Effector memory CD8-positive, alpha-beta T cell (primary cell): ENCODE measurements at places on chromosomes 1 and 21.

DNA sequence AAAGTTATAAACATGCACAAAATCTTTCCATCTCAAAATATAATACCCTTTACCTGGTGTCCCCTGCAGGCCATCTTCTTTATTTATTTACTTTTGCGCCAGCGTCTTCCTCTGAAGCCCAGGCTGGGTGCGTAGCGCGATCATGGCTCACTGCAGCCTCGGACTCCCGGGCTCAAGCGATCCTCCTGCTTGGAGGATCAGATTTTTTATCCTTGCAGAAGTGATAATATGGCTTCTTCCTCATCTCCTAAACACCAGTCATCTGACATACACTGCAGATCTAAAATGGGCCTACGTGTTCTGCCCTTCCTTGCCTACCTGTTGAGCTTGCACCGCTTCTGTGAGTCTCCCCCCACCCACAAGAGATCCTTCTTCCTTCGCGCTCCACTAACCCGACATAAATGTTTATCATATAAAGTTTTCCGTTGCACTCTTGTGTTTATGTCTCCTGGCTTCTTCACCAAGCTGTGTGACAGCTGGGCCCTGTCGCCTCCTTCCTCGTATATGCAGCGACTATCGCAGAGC is 506 bp upstream of the SRP9 start:
- H3K27ac ChIP-seq: no peak overlapping the region
- no peak overlapping the region for H3K4me3 ChIP-seq
- peaks cover 11% of the 10 kb centered on the region for H3K36me3 ChIP-seq
- no peaks in the 10 kb centered on the region for H3K27me3 ChIP-seq

DNA sequence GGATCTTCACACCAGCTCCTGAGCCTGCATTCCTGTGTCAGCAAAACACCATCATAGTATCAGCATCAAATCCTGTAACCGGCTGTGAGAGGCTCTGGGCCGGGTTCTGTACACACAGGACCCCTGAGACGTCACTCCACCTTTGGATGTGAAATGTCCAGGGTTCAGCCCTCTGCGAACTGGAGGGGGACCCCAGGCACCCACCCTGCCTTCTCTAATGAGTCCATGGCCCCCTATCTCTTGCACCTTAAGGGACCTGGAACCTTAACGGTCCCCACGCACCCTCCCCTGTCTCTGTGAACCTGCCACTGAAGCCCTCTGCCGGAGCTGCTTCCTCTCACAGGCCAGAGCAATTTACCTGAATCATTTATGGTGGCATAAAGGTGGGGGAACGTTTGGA is 257.8 kb downstream of the NPHP4 start:
- DNase-seq: no peak
- no peak overlapping the region for H3K27ac ChIP-seq
- peaks cover 15% of the 10 kb centered on the region for H3K27me3 ChIP-seq
- no peaks in the 10 kb centered on the region for H3K36me3 ChIP-seq

- no peak overlapping the region for H3K27ac ChIP-seq
- DNase-seq: no peak
- H3K4me3 ChIP-seq: no peak overlapping the region
- peaks cover 8% of the 10 kb centered on the region for H3K36me3 ChIP-seq
- H3K27me3 ChIP-seq: peaks cover 62% of the 10 kb centered on the region
- H3K4me1 ChIP-seq: peaks cover 11% of the 10 kb centered on the region
Observed at GRCh38 chr1:156682166-156682890, 5.1 kb upstream of the NES start.

GRCh38 chr1:85224295-85224694 is 23.5 kb upstream of the SYDE2 start:
- no peaks in the 10 kb centered on the region for H3K36me3 ChIP-seq
- DNase-seq: no peak
- H3K27ac ChIP-seq: no peak overlapping the region
- no peaks in the 10 kb centered on the region for H3K4me1 ChIP-seq

DNA sequence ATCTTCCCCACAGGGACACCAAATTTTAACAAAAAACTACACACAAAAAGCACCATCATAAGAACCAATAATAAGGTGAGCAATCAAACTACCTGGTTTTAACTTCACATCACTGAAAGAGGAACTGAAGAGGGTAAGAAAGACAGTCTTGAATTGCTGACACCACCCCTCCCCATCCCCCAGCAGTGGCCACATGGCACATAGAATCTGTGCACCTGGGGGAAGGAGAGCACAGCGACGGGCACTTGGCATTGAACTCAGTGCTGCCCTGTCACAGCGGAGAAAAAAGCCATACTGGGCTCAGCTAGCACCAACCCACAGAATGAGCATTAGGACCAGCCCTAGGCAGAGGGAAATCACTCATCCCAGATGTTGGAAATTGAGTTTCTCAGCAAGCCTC is 640.0 kb upstream of the ADGRL2 start:
- H3K27me3 ChIP-seq: no peaks in the 10 kb centered on the region
- no peaks in the 10 kb centered on the region for H3K4me1 ChIP-seq
- H3K27ac ChIP-seq: no peak overlapping the region
- no peaks in the 10 kb centered on the region for H3K36me3 ChIP-seq

GRCh38 chr1:186655876-186656275 is 24.3 kb downstream of the PTGS2 start:
- no peaks in the 10 kb centered on the region for H3K4me1 ChIP-seq
- no peaks in the 10 kb centered on the region for H3K36me3 ChIP-seq
- H3K27ac ChIP-seq: no peak overlapping the region
- no peak for DNase-seq

DNA sequence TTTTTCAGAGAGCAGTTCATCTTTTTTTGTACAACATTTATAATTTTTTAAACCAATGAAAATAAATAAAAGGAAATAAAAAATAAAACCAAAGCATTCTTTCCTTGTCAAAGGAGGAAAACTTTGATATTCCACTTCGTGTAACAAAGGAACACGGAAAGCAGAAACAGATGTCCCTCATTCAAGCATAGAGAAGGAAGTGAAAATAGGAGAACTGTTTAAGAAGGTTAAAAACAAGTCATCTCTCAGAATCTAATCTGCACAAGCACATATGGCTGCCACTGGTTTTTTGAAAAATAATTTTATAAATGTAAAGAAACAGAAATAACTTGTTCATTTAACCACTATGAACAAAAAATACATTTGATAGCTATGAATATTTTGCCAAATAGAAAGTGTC is 35.9 kb upstream of the ZNF644 start:
- H3K4me3 ChIP-seq: no peak overlapping the region
- H3K27ac ChIP-seq: no peak overlapping the region
- no peaks in the 10 kb centered on the region for H3K36me3 ChIP-seq
- no peak for DNase-seq
- peaks cover 22% of the 10 kb centered on the region for H3K27me3 ChIP-seq
- H3K4me1 ChIP-seq: no peaks in the 10 kb centered on the region

DNA sequence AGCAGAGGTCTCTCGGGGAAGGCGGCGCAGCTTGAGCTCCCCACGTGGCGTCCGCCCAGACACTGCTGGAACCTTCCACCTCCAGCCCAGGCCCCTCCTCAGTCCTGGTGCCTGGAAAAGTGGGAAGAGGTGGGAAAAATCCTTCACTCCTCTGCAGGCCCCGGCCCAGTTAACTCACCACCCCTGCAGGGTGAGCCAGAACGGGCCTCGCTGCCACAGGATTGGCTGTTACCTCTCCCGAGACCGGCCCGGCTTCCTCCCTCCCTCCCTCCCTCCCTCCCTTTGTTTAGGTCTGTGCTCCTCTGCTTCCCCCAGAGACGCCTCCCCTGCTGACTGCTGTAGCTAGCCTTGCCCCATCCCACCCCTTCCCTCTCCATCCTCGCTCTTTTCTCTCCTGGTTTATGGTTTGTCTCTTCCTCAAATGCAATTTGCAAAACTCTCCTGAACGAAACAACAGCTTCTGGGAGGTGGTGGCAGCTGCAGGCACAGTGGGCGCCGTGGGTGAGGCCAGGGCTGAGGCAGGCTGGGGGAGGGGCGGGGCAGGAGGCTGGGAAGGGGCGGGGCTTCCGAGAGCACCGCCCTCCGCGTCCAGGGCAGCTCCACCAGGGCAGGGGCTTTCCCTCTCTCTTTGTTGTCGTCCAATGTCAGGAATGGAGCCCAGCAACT is 6.5 kb downstream of the CAPN9 start:
- no peak overlapping the region for H3K4me3 ChIP-seq
- peaks cover 41% of the 10 kb centered on the region for H3K27me3 ChIP-seq
- no peaks in the 10 kb centered on the region for H3K36me3 ChIP-seq
- DNase-seq: no peak
- H3K4me1 ChIP-seq: no peaks in the 10 kb centered on the region

- H3K27ac ChIP-seq: no peak overlapping the region
- no peaks in the 10 kb centered on the region for H3K27me3 ChIP-seq
- H3K4me1 ChIP-seq: no peaks in the 10 kb centered on the region
Observed at GRCh38 chr1:241336335-241336734, 20.7 kb downstream of the RGS7 start.
